ENCODE measurements at places on chromosomes 2 and 18. TPM values are rescaled to one million over a fixed set of nuclear protein-coding genes. Genes with fewer than 3 reads are reported as not detected.

DNA sequence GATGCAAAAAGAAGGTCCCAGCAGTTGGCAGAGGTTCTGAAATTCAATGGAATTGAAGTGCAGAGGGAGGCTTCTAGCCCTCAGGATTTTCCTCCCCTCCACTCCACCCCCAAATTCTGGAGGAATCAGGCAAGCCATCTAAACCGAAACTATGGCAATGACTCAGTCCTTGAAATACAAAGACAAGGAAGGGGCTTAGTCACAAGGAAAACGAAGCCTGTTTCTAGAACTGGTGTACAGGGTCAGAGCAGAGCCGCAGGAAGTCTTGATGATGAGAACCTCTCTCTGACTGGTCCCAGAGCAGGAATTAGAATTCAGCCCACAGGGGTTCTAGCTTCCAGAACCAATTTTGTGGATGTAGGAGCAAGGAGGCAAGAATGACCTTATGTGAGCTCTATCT, 111.7 kb upstream of the SCN1A start:
- no peak for DNase-seq

- DNase-seq: no peak
Observed at GRCh38 chr2:22880161-22880560, 504.8 kb upstream of the KLHL29 start.

- DNase-seq: no peak
Observed at GRCh38 chr2:177930916-177931315, 141.7 kb downstream of the PDE11A start.

DNA sequence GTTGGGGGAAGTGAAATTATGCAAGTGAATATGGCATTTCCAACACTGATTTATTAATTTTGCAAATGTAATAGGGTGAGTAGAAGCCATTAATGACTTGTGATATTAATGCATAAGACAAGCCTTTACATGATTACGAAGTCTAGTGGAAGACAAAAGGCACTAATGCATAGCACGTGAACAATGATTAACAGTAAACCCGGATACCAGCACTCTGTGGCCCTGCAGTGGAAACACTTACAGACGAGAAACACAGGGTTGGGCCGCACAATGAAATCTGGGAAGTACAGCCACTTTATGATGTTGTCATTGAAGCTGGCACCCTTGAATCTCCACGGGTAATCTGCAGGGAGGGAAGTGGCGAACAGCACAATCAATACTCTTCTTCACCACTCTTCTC, 233.4 kb downstream of the NAPG start:
- DNase-seq: no peak

GRCh38 chr2:41496908-41497307, 550.9 kb upstream of the PKDCC start:
- no peak for DNase-seq

DNA sequence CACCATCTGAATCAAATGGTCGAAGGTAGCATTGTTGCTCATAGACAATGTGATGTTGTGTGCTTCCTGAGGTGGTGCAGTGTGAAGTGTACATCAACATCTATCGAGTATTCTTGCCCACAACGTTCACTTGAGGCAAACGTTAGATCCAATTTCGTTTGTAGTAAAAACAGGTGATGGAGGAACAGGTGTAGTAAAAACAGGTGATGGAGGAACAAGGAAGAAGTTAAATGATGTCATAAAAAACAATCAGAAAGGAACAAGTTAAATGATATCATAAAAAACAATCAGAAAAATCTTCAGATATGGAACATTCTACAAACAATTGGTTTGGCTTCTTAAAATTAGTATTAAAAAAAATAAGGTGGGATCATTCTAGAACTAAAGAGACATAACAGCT, 11.3 kb downstream of the WDR7 start:
- DNase-seq: no peak

OTOS gene
- not detected for total RNA-seq

Measured in hematopoietic multipotent progenitor cell (in vitro differentiated cells).